ENCODE measurements at places on chromosomes 2 and 18.

DNA sequence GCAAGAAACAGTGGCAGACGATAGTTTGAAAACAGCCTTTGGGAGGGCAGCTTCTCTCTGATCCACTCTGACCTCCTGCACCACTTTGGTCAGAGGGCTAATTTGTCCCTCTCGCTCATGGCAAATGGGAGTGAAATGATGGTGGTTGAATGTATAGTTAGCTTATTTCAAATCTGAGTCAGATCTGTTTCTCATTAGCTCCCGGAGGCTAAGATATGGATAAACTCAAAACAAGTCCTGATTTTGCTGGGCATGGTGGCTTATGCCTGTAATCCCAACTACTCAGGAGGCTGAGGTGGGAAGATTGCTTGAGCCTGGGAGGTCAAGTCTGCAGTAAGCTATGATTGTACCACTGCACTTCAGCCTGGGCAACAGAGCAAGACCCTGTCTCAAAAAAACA is 145.0 kb downstream of the ALK start:
- DNase-seq, result no peak

DNA sequence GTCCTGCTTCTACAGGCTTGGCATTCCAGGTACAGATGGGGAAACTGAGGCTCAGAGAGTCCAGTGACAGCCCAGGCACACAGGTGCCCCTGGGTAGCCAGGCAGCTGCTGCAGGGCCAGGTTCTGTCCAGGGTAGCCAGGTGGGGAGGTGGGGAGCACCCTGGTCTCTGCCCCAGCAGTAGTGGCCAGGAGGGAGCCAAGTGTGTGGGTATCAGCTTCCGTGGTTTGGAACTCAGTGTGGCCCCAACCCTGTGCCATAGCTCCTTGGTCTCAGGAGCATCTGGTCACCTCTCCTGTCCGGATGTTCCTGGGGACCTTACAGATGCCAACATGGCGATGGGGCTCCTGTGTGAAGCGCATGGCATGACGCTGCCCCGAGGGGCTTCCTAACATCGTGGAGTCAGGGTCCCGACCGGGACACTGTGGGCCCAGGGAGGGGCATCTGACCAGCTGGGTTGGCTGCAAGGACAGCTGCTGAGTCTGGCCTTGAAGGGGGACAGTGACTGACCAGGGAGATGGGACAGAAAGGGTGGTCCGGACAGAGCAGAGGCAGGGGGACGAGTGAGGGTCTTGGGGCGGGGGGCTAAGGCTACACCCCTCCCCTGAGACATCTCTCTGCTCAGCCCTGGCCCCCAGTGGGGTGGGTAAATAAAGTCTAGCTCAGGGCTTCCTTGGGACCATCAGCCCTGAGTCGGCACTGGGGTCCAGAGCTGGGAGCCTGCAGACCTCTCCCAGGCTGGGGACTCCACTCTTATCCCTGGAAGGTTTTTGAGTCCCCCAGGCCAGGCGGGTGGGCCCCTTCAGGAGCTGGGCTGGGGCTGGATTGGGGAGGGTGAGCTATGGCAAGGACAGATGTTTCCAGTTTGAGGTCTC is 76.0 kb upstream of the SMAD7 start:
- no peak for DNase-seq

DNA sequence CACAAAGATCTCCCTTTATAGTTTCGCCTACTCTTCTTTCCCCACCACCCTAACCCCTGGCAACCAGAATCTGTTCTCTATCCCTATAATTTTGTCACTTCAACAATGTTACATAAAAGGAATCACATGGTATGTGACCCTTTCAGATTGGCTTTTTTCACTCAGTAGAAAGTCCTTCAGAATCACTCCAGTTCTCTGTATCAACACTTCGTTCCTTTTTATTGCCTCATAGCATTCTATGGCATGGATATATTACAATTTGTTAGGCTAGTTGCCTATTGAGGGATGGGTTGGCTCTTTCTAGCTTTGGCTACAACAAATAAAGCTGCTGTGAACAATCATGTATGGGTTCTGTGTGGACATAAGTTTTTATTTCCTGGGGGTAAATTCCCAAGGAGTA is 163.1 kb downstream of the RPIA start:
- no peak for DNase-seq

DNA sequence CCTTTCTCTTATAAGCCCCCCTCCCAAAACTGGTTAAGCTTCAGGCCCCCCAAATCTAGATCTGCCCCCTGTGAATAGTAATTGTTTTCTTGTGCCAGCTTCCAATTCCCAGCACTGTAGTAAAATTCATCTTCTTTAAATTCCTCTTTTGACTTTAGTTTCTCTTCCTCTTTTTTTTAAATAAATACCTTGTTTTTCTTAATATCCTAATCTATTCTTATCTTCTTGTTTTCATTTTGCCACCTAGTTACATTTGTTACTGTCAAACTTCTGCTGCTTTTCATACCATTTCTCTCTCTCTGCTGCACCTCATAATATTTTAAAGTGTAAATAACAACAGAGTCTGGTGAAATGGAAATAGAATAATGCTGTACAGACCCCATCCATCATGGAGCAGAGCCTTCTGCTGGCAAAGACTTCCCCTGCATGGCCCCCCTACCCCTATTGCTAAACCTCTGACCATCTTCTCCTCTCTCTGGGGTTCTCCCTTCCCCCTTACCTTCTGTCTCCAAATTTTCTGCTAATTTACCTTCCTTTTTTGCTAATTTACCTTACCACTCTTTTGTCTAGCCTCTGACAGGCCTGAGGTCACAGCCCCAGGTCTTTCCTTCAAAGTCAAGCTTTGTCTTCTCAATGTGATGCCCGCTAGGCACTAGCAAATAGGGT is 94.9 kb upstream of the PAPOLG start:
- no peak for DNase-seq

GRCh38 chr2:105761931-105762515 is 17.3 kb downstream of the NCK2 start:
- no peak for DNase-seq

GRCh38 chr2:74849228-74849892 is 15.4 kb downstream of the HK2 start:
- no peak for DNase-seq

- DNase-seq, result no peak
Measured at GRCh38 chr18:68462766-68463165, 252.1 kb downstream of the TMX3 start.

- no peak for DNase-seq
Measured at GRCh38 chr18:37403100-37403781, 162.4 kb downstream of the CELF4 start.

DNA sequence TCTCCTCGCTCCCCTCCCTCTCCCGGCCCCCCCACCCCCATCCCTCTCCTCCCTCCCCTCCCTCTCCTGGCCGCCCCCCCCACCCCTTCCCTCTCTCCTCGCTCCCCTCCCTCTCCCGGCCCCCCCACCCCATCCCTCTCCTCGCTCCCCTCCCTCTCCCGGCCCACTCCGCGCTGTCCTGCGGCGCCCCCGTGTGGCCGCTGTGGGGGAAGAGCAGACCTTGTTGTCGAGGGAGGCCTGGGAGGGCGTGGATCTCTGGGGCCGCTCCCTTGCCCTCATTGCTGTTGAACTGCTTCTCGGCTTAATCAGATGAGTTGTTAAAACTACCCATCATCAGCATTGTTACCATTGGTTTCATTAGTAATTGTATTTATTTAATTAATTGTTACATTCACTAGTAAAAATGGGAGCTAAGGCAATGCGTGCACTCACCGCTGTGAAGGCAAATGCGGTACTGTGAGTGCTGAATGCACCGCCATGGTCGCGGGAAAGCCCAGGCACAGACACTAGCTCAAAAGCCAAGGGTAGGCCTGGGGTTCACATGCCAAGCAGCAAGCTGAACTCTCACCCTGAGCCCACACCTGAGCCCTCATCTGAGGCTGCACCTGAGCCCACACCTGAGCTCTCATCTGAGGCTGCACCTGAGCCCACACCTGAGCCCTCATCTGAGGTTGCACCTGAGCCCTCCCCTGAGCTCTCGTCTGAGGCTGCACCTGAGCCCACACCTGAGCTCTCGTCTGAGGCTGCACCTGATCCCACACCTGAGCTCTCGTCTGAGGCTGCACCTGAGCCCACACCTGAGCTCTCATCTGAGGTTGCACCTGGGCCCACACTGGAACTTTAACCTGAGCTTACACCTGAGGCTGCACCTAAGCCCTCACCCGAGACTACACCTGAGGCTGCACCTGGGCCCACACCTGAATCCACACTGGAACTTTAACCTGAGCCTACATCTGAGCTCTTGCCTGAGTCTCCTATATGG is 8.8 kb downstream of the RTP5 start:
- DNase-seq, result peak; percentile 73

DNA sequence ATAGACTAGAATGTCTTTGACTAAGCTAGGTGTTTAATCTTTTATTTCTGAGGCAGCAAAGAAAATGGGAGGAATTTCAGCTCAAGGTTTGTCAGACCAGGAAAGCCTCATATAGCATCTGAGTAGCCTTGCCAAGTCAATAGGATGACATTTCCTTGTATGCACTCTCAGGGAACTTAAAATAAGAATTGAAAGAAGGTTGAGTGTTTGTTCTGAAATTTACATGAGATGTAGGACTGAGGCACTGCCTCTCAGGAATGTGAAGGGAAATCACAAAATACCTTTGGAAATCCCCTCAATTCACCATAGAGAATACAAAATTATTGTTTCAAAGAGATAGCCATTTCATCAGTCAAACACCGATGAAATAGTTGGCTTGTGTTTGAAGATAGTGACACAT is 392.0 kb upstream of the NRP2 start:
- DNase-seq, result no peak

GRCh38 chr2:218811382-218811781 is 20.2 kb downstream of the PRKAG3 start:
- no peak for DNase-seq

DNA sequence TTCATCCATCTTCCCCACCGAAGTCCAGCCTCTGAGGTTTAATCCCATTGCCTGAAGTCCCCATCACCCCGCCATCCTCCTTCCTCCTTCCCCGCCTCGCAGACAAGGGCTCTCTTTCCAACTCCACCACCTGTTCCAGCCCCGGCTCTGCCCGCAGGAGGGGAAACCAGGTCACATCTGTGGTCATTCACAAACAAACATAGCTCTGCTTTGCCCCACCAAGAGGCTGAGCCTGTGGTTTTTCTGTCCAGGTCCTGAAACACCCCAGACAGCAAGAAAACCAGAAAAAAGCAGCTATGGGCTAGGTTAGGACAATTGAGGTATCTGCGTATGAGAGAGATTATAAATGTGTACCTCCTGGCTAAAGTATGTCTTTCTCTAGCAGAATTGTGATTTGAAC is 144.7 kb downstream of the GLI2 start:
- no peak for DNase-seq

DNA sequence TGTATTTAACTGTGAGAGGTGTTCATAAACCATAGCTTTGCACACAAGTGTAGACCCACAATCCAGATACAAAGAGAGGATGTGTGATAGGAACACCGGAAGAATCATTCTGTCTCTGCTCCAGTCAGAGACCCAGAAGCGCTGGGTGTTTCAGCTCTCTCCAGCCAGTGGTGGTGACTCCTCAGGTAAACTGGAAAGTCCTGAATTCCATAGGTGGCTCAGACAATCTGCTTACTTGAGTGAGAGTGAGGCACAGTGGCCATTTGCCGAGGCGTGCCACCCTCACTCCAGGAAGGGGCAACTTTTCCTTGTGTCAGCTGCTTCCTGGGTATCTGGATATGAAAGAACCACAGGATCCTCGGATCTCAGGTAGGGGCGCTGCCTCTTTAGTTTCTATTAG is 171.5 kb downstream of the KCNS3 start:
- no peak for DNase-seq

- no peak for DNase-seq
Measured at GRCh38 chr2:53407363-53408080, 360.1 kb upstream of the CHAC2 start.

GRCh38 chr2:96839875-96840850 is 3.7 kb downstream of the ANKRD23 start:
- DNase-seq, result no peak

GRCh38 chr18:58609536-58609993 is 19.3 kb downstream of the ALPK2 start:
- no peak for DNase-seq

GRCh38 chr2:232103140-232103737 is 141.7 kb downstream of the DIS3L2 start:
- DNase-seq, result no peak

- DNase-seq, result no peak
Measured at GRCh38 chr2:159572459-159572858, 43.9 kb downstream of the BAZ2B start.

DNA sequence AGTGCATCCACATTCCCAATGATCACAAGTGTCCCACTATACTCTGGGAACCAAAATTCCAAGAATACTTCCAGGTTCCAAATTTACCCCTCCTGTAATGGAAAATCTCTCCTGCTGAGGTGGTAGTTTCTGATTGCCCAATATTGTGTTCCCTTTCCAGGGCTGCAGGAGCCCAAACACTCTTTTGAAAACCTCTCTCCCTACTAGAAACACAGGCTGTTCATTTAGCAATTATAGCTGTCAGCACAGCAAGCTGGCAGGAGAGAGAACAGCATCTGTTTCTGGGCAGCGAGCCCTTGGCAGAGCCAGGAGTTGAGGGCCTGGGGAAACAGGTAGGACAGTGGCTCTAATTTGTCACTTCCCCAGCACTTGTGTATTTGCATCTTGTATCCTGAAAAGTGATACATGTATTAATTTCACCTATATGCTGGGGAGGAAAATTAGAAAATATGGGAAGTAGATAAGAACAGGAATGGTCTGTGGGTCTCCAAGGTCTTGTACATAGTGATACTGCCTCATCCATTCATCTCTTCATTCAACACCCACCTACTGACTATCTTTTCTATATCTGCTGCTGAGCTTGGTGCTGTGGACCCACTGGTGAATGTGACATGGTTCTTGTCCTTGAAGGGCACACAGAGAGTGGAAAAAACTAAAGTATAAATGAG is 16.9 kb upstream of the PAIP2B start:
- no peak for DNase-seq

GRCh38 chr2:20931346-20931745 is 108.4 kb upstream of the LDAH start:
- no peak for DNase-seq

DNA sequence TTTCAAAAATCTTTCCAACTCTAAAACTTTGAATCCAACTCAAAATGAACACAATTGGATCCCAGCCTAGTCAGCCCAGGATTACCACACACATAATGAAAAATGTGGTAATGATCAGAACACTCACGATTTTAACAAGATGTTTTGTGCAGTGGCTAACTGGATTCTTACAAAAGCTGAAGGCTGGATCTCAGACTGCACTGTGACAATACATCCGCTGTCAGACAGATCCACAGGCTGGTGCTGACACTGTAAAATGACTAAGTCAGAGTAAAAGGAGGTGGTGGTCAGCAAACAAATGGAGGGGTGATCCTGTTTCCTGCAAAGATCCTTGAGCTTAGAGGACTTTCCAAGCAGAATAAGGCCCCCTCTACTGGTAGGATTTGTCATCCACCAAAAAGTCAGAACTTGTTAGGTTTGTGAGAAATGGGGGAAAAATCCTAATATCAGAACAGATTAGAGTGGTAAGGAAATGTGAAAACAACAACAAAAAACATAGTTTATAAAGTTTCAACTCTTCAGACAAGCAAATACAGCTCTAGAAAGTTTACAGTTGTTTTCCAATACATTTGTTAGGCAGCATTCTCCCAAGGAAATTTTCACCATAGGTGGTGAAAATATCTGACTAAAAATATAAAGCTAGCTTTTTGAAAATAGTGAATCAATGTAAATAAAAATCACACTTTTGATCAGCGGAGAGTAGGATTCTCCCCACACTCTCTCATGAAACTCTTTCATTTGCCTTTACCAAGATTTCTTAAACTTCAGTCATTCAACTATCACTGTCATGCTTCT is 211.9 kb downstream of the AGPS start:
- peak; percentile 36 for DNase-seq

GRCh38 chr2:172261292-172261691 is 158.6 kb upstream of the DLX2 start:
- no peak for DNase-seq

Measured in A549 (cell line).